Stimulated activated CD8-positive, alpha-beta memory T cell treated with anti-CD3 and anti-CD28 coated beads, Interleukin-12 subunit alpha, Interleukin-12 subunit beta, amount 100 ng/mL, for 1 hour (primary cell): ENCODE measurements at places on chromosomes 13 and 19.

DNA sequence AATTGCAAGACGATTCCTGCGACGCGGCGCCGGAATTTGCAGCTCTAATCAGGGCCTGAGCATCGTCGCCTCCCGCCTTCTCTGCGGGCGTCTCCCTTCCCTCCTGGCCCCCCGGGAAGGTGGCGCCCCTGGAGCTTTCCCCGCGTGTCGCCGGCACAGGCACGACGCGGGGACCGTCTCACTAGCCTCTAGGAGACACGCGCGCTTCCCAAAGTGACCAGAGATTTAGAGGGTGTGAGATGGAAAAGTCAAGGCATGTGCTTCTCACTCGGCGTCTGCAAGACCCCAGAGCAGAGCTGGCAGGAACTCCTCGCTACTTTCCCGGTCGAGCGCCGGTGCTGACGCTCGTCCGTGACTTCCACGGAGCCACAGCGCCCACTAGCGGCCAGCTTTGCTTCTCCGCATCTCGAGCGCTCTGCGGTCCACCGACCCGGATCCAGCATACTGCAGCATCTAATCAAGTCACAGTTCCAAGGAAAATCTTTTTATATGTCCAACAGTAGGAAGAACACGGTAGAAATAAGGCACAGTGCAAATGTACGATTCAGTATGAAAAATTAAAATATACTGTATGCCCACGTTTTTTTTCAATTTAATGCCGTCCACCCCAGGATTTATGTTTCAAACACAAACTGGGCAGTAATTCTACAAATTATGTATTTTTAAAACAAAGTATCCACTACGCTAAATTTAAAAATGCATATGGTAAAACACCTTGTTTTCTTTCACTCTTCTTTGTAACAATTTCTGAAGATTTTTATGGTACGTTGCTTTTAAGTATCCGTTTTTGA, 977 bp upstream of the EFNB2 start:
- peak; percentile 91 for DNase-seq

- DNase-seq = no peak
Observed at GRCh38 chr19:8261347-8261746, 46.8 kb downstream of the CD320 start.

GRCh38 chr13:113557013-113557412, 27.5 kb upstream of the TFDP1 start:
- DNase-seq = no peak

DNA sequence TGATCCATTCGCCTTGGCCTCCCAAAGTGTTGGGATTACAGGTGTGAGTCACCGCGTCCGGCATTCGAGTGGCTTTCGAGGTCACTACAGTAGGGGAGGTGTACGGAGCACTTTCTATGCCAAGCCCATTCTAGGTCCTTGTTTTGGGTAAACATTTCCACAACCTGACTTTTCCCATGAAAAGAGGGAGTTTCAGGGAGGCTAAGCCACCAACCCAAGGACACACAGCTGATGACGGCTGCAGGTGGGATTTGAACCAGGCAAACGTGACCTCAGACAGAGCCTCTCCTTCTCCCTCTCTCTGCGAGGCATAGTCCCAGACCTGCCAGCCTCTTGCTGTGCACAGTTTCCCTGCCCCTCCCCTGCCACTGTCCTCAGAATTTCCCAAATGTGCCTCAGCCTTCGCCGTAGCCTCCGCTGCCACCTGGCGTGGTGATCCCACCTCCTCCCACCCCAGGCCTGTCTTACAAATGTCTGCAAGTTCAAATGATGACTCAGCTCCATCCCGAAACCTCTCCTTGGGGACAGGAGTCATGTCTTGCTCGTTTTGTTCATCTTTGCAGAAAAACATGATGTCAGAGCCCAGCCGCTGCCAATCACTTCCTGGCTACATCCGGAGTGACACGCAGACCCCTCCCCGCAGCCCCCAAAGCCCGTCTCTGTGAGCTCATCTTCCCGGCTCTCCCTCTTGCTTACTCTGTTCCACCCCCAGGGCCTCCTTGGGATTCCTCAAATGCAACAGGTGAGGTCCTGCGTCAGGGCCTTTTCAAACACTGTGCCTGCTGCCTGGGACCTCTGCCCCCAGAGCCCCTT, 6.6 kb upstream of the GADD45B start:
- no peak for DNase-seq

DNA sequence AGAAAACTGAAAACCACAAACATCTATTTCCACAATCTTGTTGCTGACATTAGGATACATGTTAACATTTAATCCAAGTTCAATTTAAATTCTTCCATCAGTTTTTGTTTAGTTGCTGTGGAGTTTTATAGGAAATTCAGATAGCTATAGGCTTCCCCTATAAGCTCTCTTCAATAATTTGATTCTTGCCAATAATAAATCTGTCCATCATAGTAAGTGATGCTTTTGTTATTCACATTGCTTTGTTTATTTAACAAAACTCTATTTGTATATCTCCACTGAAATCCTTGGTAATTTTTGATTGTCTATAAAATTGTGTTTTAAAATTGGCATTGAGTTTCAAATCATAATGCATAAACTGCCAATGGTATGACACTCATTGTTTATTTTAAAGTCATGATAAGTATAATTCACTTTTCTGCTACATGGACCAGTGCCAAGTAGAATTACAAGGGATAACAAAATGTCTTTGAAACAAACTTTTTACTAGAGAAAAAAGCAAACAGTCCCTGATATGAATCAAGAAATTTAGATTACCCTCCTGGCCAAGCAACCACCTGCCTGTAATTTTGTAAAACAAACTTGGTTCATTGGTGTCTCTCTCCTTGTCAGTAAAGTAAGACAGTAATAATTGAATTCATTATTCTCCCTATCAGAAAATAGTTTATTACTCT, 577.3 kb upstream of the GPC6 start:
- DNase-seq = no peak

DNA sequence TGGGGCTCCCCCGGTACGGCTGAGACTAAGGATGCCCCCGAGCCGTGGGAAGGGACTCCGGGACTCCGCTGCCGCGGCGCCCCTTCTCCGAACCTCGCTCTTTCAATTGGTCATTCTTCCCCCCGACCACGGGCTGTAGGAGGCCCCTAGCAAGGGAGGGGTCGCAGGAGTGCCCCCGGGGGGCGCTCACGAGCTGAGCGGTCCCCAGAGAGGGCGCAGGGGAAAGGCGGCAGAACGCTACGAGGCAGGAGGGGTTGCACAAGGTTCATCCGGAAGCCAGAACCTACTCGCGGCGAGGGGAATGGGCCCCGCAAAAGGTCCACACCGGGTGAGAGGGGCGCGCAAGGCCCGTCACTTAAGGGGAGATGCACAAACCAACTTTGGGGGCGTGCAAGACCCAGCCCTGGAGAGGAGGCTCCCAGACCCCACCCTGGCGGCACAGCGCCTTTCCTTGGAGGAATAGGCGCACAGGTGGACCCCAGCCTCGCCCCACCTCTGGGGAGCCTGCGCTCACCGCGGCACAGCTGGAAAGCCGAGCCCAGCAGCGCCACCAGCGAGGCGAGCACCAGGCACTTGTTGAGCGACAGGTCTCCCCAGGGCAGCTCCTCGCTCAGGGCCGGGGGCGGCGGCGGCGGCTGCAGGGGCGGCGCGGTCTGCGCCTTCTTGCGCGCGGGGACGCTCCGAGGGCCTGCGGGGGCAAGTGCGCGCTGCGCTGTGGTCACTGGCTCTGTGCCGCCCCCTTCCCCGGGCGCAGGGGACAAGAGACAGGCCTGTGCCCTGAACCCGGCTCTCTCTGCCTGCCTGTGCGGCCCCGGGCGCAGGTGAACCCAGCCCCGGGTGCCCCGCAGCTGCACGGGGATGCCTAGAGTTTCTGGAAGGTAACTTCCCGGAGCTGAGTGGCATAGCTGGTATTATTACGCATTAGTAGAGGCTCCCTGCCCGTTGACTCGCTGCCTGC, 2.8 kb downstream of the JSRP1 start:
- no peak for DNase-seq

DNA sequence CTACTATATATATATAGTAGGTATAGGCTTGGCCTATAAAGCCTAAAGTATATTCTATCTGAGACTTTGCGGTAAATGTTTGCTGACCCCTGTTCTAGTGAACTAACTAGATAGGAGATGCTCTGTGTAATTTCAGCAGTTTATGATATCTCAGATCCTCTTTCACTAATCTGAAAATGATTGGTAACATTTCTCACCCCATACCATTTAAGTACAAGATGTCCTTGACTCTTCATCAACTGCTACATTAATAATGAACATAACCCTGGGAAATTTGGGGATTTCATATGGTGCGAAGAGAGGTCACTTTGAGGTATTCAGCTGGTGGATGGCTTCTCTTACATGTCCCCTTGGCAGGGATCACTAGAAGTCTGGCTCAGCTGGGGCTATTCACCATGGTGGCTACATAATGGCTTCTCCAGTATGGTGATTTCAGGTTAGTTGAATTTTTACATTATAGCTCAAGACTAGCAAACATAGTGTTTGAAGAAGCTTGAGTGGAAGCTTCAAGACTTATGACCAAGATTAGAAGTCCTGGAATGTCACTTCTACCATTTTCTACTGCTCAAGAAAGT, 103.6 kb upstream of the MYCBP2 start:
- DNase-seq = no peak

DNA sequence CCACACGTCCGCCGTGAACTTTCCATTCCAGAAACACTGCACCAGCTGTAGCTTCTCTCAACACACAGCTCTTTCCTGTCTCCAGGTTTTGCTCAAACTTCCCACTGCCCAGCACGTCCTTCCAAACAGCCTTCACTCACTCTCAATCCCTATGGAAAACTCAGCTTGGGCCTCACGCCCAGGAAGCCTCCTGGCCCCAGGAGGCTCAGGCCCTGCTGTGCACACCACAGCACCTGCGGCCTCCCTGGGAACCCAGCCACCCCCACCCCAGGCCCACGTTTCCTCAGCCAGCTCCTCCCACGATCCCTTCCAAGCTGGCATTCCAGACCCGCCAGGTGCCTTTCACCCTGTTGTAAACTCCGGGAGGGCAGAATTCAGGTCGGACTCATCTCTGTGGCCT, 35.2 kb downstream of the C13orf46 start:
- DNase-seq = no peak

GRCh38 chr13:70043685-70044084, 63.9 kb upstream of the ATXN8OS start:
- DNase-seq = no peak

DNA sequence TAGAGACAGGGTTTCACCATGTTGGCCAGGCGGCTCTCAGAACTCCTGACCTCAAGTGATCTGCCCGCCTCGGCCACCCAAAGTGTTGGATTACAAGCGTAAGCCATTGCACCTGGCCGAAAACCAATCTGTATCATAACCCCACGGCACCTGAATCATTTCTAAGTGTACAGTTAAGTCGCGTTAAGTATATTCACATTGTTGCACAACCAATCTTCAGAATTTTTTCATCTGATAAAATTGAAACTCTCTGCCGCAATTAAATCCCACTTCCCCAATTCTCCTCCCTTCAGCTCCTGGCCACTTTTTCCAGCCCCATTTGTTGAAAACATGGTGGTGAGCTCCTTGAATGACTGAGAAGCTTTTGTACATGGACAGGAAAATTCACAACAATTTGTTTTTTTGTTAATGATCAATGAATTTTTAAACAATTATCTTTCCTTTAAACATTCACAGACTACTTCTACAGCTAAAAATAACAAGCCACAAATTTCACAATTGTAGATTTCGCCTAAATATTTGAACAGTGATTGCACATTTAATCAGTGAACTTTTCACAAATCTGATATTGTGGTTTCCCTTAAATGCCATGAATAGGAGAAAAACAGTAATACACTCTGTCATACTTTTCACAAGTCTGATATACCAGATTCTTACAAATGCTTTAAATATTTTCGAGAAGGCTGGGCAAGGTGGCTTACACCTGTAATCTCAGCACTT, 13.8 kb downstream of the FGF21 start:
- no peak for DNase-seq

DNA sequence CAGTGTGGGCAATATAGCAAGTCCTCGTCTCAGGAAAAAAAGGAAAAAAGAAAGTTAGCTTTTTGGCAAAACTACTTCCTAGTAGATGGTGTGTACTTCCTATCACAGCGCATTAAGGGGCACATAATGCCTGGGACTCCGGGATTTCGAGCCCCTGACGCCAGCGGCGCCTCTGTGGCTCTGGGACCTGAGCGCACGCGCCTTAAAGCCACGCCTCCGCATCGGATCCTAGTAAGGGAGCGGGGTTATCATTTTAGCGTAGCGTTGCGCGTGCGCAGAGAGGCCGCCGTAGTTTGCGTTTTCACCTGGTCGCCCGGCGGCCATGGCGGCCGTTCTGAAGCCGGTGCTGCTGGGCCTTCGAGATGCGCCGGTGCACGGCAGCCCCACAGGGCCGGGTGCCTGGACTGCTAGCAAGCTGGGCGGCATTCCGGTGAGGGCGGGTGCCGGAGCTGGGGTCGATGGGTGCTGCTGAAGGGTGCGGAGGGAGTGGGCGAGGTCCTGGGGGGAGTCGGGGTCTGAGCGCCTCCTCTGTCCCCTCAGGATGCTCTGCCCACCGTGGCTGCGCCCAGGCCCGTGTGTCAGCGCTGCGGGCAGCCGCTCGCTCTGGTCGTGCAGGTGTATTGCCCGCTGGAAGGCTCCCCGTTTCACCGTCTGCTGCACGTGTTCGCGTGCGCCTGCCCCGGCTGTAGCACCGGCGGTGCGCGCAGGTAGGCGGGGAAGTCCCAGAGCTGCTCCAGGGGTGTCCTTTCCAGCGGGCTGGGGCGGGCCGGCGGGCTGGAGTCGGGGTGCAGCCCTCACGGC, at the start of gene PDCD2L:
Gene PDCD2L (plus strand): TSS at position 291 of the 801 bp plus-strand sequence. CDS start 32 bp downstream, at position 323.
- peak; percentile 93 for DNase-seq

DNA sequence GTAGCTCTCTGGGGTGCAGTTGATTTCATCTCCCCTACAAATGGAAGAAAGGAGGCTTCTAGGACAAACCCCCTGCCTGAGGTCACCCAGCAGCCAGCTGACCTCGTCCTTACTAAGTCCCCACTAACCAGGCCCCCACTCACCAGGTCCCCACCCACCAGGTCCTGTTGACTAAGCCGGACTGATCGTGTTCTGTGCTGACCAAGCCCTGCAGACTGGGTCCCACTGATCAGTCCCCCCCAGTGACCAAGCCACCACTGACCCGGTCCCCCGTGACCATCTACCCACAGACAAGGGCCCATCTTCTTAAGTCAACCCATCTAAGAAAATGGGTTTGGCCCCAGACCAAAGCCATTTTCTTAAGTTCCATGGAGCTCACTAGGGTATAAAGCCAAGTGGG, 36.8 kb upstream of the TPM4 start:
- DNase-seq = no peak

GRCh38 chr13:112885782-112886268, 83.2 kb upstream of the MCF2L start:
- no peak for DNase-seq

- DNase-seq = no peak
Observed at GRCh38 chr19:30314056-30314804, 58.0 kb upstream of the ZNF536 start.

DNA sequence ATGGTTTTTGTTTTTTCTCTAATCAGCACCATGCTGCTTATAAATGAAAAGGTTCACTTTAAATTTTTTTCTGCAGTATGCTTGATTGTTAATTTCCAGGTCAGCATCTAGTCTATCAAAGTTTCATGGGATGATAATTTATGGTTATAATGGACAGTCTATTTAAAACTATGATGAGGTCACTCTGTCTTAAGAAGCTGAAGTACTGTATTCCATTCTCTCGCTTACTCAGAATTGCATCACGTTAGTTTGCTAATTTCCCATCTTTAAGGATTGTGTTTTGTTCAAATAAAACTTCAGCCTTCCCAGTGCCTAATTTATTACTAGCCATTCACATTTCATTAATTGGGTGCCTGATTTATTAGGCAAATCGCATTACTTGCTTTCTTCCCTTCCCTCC, 94.3 kb downstream of the GPC6 start:
- no peak for DNase-seq

GRCh38 chr13:23766283-23766682, 122.9 kb downstream of the MIPEP start:
- no peak for DNase-seq
